Stimulated activated CD4-positive, alpha-beta T cell treated with anti-CD3 and anti-CD28 coated beads, Interleukin-1b, Interleukin-23, amount 100 ng/mL, for 1 hour (primary cell): ENCODE measurements at places on chromosomes 7 and 10.
A peak's percentile ranks its signal among the peaks of the same experiment; 100 is the strongest.

DNA sequence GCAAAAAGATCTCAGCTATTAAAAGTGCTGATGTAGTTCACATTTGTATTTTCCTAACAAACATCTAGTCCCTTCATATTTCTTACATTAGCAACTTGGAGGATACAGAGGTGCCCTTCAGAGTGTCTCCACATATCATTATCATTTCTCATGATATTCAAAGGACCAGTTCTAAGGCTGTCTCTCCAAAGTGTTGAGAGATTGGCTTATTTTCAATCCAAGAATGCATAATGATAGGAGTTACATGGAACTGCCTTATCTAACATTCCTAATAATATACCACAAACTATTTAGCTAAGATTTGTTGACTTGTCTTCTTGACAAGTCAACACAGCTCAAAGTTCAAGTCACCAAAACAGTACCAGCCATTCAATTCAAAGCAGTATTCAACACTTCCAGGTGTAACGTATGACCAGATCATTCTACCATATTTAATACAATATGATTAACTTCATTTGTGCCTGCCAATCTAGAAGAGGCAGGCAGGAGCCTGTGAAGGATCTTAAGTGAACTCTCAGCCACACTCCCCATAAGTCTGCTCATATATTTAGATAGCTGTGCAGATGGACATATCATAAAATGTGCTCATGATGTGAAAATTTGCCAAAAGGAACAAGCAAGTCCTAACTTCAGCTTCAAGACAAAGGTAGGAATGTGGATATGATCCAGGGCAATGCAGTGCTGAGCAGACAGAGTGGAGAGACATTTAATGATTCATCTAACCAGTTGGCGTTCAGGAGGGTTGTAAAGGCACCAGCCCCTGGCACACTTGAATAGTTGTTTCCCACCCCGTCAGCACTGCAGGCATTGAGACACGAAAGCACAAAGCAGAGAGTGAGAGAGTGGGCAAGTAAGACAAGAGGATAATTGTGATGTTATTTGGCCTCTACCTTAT, 108.3 kb downstream of the MTERF1 start:
- no peak for DNase-seq

- DNase-seq: no peak
Observed at GRCh38 chr7:32905175-32905662, 13.7 kb upstream of the KBTBD2 start.

GRCh38 chr10:101066146-101066895, 4.5 kb downstream of the KAZALD1 start:
- no peak for DNase-seq

DNA sequence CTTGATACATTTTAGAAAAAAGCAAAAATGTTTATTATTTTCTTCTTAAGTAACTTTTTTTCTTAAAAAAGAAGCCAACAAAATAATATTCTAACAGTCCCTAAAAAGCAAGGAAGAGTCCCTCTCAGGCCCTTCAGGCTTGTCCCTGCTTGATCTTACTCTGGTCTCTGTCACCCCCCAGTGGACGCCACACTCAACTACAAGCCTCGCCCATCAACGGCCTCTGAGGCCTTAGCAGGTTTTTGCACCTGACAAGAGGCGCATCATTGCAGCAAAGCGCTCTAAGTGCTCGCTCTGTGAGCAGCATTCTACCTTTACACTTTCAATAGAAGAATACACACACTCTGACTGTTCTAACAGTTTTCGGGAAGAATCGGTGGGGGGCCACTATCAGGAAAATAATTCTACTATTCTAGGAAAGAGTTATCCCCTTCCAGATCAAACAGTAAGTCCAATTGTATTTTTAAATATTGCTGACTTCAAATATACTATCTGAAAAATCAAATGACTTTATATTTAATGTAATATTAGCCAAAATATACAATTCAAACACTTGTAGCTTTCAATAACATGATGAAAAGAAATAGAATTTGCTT, 139.2 kb downstream of the USP6NL start:
- peak; percentile 36 for DNase-seq

DNA sequence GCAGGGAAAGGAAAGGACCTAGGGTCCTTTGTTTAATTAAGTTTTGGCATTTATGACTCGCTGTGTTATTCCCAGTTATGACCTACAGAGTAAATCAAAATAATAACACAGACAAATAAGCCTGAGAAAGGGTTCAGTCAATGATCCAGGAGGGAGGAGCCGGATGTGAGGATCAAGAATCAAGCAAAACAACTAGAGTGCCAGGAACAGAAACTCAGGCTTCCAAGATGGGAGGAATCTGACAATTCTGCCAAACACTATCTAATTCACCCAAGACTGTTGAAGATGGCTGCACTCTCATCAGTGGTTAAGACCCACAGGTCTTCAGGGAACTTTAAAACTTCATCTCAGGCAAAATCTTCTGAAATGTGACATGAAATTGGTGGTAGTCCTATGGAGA, 50.3 kb upstream of the PIP4K2A start:
- DNase-seq: no peak

DNA sequence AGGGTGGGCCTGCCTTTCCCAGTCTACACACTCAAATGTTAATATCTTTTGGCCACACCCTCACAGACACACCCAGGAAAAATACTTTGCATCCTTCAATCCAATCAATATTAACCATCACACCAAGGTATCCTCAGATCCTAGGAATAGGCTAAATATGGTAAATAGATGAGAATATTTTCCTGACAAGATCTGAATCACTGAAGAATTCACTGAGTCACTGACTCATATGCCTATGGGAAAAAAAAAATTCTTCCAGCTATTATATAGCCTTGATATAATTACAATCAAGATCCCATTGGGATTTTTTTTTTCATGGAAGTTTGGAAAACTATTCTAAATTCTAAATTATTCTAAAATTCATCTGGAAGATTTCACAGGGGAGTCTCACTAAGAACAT, 65.8 kb downstream of the INHBA start:
- no peak for DNase-seq

DNA sequence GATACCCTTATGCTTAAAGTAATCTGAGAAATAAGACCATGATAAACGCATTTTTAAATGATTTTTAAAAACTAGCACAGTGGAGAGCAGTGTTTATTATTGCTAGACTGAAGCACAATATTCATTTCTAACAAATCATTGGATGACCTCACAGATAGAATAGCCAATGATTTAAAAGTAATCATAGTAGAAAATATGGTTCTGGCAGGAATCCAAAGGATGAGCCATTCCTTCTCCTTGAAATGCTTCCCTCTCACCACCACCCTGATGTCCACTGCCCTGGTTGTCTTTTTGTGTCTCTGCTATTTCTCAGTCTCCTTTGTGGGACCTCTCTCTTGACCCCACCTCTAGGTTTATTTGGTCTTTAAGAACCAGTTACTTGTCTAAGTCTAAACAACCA, 64.9 kb downstream of the PRKG1 start:
- DNase-seq: no peak
